PC-3 (cell line): ENCODE measurements at places on chromosomes 7 and 10. TPM values are rescaled to one million over a fixed set of nuclear protein-coding genes. Genes with fewer than 3 reads are reported as not detected.
A peak's percentile ranks its signal among the peaks of the same experiment; 100 is the strongest.

- H3K27ac ChIP-seq: no peak overlapping the region
- peaks cover 31% of the 10 kb centered on the region for H3K4me1 ChIP-seq
- no peaks in the 10 kb centered on the region for H3K36me3 ChIP-seq
Observed at GRCh38 chr10:34291466-34292193, 523.5 kb downstream of the PARD3 start.

DNA sequence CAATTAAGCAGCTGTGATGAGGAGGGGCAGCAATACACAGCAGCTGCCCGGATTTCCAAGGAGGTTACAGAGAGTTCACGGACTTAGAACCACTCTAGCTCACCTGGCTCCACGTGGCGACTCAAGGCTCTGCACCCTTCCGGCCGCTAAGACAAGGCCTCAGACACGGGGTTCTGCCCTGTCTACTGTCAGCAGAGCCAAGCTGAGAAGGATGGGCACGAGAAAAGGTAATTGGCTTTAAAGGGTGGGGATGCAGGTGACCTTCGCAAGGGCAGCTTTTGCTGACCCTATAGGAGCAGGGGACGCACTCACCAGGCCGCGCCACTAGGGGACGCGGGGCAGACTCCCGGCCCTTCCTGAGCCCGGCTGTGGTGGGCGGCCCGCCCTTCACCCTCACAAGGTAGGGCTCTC lies 152.4 kb downstream of the KIF20B start:
- no peak for DNase-seq
- H3K27me3 ChIP-seq: no peaks in the 10 kb centered on the region
- no peak overlapping the region for H3K4me3 ChIP-seq
- no peaks in the 10 kb centered on the region for H3K4me1 ChIP-seq
- no peak overlapping the region for H3K27ac ChIP-seq

DNA sequence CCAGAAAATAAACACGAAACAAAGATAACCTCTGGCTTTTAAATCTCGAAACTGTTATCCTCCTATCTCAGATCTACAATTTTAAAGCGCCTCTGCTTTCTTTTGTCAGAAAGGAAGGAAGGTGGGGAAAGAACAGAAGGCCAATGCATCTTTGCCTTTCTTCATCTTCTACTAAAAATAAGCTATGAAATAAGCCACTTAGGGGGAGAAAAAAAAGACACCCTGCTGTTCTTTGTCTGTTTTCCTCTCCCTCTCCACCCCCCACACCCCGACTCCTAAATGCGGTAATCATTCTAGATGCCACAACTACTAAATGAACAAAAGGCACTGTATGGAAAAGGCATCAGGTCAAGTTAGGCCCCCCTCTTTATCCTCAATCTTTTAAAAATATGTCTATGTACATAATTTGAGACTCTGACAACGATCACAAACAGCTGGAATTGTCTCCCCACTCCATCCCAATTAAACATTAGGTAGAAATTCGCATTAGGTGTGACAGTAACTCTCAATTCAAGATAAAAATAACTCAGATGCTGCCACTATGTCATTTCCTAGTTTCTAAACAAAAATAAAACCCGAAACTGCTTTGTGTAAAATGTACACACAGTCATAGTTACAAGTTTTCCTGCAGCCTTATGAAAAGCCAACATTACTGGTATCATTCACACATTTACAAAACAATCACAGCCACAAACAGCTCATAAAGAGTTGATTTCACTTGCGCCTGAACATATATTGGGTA lies 2.4 kb downstream of the UBE2H start:
- no peaks in the 10 kb centered on the region for H3K27me3 ChIP-seq
- H3K27ac ChIP-seq: peak overlapping the region; percentile 95
- H3K4me3 ChIP-seq: peak overlapping the region; percentile 95
- no peaks in the 10 kb centered on the region for H3K36me3 ChIP-seq

GRCh38 chr10:48582970-48583369 lies 21.9 kb downstream of the ARHGAP22 start:
- H3K27me3 ChIP-seq: no peaks in the 10 kb centered on the region
- H3K4me1 ChIP-seq: no peaks in the 10 kb centered on the region

The TAC1 gene
- total RNA-seq: not detected in 2 replicates

The CNNM2 gene
- 7.2 and 9.7 TPM in 2 replicates for total RNA-seq
